ENCODE measurements at places on chromosomes 13 and 19.
A peak's percentile ranks its signal among the peaks of the same experiment; 100 is the strongest.

DNA sequence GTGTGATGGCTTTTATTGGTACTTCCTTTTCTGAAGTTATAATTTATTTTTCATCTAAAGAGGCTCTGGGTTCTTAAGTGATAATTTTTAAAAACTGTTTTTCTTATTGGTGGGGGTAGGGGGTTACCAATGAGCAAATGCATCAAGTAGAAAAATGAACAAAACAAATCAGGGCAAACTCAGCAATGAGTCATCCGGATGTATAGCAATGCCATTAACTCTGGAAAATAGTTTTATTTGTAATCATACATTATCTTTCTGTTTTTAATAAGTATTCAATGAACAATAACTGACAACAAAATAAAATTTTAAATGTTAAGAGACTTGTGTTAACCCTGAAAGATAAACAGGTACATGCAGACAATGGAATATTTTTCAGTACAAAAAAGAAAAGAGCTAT, 67.6 kb downstream of the UFM1 start:
- no peak for DNase-seq

DNA sequence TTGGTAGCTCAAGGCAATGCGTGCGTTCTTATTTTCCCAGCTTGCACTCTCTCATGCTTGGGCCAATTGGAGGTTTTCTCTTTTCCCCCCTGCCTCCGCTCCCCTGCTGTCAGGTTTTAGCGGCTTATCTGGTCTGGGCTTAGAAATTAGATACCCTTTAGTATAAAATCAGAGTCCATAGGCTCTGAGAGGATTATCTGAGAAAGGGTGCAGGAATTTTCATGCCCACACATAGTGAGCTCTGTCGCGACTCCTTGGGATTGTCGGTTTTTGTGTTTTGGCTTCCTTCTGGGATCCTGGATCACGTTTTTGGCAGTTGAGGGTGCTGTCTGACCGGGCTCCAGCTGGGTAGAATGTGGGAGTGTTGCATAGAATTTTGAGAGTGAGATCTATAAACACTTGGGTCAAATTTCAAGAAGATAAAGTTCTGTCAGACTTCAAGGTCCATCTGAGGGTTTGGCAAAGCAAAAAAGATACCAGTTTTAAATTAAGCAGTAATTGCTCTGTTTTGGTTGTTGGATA, 12.4 kb downstream of the CHAF1A start:
- no peak for DNase-seq

DNA sequence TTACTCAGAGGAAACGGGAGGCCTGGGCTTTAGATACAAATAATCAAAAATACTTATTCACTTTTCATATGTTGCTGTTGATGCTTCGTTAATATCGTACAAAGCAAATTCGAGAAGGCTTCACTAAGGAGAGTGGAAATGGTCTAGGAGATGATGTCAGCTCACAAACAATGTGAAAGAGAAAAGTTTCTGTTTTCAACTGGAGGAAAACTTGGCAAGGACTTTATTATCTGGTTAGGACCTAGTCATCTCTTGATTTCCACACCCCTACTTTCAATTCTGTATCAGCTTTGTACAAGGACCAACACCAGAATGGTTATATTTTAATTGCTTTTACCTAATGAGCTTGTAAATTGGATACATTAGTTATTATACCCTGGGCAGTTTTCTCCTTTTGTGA, 88.0 kb downstream of the SLC10A2 start:
- no peak for DNase-seq

- DNase-seq: no peak
Observed at GRCh38 chr19:18477042-18477779, 39.3 kb upstream of the ISYNA1 start.

- DNase-seq: no peak
Observed at GRCh38 chr13:26502826-26503225, 54.7 kb upstream of the WASF3 start.

GRCh38 chr13:47019977-47020376, 123.1 kb upstream of the HTR2A start:
- no peak for DNase-seq

GRCh38 chr13:41398494-41399170, 58.7 kb upstream of the RGCC start:
- DNase-seq: no peak

DNA sequence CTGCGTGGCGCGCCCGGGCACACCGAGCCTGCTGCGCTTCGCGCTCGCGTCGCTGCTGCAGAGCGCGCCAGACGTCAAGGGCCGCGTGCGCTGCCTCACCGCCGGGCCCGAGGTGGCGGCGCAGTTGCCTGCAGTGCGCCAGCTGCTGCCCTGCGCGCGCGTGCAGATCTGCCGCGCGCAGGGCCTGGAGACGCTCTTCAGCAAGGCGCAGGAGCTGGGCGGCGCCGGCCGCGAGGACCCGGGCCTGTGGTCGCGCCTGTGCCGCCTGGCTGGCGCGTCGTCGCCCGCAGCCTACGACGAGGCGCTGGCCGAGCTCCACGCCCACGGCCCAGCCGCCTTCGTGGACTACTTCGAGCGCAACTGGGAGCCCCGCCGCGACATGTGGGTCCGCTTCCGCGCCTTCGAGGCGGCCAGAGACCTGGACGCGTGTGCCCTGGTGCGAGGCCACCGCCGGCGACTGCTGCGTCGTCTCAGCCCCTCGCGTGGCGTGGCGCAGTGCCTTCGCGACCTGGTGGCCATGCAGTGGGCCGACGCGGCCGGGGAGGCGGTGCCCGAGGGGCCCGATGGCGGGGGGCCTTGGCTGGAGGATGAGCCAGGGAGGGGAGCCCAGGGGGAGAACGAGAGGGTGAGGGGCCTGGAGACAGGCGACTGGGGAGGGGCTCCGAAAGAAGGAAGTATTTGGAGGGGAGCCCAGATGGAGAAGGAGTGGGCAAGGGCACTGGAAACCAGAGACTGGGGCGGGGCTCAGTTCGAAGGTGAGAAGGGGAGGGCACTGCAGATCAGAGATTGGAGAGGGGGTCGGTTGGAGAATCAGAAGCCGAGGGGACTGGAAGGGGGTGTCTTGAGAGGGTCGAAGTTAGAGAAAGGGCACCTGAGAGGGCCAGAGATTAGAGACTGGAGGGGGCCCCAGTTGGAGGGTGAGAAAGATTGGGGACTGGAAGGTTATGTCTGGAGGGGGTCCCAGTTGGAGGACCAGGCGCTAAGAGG, 24.7 kb downstream of the ZSWIM9 start:
- no peak for DNase-seq

GRCh38 chr13:90068658-90069057, 1278.8 kb upstream of the MIR17HG start:
- DNase-seq: no peak

DNA sequence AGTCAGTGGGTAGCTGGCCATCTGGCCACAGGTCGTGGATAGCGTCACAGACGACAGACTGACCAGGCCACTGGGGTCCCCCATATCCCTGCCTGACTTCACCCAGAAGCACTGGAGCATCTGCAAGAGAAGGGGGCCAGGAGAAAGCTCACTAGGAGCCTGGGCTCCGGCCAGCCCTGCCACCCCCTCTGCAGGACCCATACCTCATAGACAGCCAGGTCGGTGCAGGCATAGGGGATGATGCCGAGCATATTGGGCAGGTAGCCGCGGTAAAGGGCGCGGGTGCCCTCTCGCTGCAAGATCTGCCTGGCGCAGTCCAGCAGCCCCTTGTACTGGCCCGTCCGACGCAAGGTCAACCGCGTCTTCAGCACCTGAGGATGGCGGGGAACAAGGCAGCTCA, 2.5 kb upstream of the KHSRP start:
- no peak for DNase-seq

GRCh38 chr19:33090179-33090578, 9.2 kb downstream of the GPATCH1 start:
- DNase-seq: no peak

GRCh38 chr19:44649578-44650145, 6.0 kb downstream of the PVR start:
- no peak for DNase-seq

DNA sequence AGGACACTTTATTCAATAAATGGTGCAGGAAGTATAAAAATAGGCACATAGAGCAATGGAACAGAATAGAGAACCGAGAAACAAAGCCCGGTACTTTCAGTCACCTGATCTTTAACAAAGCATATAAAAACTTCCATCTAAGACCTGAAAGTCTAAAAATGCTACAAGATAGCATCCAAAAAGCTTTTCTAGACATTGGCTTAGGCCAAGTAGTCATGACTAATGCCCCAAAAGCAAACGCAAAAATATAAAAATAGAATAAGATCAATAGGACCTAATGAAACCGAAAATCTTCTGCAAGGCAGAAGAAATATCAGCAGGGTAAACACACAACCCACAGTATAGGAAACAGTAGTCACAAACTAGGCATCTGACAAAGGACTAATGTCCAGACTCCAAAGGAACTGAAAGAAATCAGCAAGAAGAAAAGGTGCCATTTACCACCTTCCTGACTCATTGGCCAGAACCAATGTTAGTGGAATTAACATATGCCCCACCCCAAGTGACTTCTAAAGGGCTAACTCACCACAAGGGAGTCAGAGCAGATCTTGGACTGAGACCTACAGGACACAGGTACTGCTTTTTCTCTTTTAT, 40.8 kb upstream of the CEACAM21 start:
- no peak for DNase-seq

- DNase-seq: no peak
Observed at GRCh38 chr19:54708781-54709180, 15.5 kb upstream of the KIR3DL3 start.

- DNase-seq: no peak
Observed at GRCh38 chr13:112905619-112905989, 63.4 kb upstream of the MCF2L start.

DNA sequence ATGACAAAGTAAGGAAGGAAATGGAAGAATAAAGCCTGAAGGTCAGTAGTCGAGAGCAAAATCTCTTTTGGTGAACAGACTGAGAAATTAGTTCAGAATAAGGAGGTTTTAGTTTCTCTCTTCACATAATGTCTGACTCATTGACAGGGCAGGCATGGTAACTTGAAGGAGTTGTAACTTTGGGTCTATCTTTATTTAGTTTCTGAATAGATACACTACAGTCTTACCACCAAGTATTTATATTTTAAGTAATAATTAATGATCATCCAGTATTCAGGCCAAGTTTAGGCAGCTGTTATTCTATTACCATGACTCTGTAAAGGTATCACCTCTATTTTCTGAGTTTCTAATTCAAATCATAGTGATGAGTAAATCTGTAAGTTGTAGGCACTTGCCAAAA, 219.9 kb downstream of the SPRY2 start:
- DNase-seq: no peak

DNA sequence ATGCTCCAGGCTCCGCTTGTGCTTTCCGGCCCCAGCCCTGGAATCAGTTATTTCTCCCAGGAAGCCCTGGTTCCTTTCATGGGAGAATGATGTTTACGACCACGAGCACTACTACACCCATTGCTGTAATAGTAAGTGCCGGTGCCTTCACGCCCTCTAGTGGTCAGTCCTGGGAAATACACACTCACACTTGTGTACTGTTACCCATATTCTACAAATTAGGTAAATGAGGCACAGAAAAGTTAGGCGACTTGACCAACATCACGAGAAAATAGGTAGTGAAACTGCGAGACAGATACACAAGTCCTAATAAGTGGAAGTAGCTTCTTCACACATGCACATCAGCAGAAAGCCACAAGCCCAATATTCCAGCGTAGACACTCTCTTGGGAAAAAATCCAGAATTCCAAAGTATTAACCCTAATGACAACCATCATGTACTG, 21.7 kb downstream of the CEACAM21 start:
- DNase-seq: peak; percentile 52

DNA sequence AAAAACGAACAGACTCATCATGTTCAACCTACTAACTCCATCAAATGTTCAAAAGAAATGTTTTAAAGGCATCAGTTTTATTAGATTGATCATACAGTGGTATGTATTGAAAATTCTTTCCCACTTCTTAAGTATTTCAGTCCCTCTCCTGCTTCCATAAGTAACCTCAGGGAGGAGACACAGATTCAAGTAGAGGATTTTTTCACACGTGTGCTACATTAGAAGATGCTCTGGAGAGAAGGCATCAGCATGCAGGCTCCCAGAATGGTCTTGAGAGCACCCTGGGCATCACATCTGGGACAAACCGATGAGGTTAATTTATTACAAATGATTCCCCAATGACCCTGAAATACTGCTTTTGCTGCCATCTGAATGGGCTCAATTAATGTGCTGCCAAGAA, 3.6 kb downstream of the GPR12 start:
- DNase-seq: no peak

DNA sequence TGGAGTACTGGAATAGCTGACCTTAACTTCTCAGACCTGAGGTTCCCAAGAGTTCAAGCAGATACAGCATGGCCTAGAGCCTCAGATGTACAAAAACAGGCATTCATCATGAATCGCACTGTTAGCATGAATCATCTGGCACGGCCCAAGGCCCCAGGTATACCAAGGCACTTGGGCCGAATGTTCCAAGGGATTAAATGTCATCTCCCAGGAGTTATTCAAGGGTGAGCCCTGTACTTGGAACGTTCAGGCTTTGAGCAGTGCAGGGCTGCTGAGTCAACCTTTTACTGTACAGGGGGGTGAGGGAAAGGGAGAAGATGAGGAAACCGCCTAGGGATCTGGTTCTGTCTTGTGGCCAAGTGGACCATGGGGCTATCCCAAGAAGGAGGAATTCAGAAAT, 6.3 kb downstream of the KLK3 start:
- DNase-seq: no peak

- no peak for DNase-seq
Observed at GRCh38 chr19:7901337-7901736, 2.3 kb upstream of the MAP2K7 start.

DNA sequence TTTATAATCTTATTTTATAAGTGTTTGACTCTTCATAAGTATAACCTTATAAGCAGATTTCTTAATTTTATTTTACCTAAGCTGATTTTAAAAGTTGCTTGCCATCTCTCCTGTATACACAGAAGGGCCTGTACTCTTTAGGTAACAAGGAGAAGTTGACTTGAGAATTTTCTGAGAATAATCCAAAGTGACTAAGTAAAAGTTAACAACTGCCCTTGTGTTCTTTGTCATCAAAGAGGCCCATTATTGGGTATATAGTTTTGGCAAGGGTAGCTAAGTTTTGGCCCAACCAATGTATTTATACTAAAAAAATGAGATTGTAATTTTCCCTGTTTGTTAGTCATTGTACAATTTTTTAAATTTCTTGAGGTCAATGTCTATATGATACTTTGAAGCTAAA, 3.2 kb downstream of the LCP1 start:
- no peak for DNase-seq

GRCh38 chr13:52377898-52378297, 28.1 kb downstream of the THSD1 start:
- DNase-seq: no peak

DNA sequence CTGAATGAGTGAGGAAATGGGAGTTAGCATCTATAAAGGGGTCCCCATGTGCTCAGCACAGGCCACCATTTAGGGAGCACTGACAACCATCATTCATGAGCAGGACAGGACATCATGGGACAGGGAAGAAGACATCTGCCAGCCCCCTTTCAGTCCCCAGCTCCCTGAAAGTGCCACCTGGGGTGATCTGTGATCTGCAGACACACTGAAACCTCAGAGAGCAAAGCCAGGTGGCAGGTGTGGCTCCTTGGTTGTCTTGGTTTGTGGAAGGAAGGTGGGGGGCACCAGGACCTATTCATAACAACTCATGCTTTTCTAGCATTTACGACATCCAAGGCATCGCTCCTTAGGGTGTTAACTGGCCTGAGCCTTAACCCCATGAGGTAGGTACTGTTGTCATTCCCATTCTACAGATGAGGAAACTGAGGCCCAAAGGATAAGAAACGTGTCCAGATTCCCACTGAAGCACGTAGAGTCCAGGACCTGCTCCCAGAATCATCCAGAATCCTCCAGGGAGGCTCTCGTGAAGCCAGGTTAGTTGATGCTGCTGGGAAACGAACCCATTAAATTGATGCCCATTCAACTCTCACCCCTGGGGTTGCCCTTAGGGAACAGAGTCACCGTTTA, 5.8 kb downstream of the KDELR1 start:
- no peak for DNase-seq

GRCh38 chr13:99969919-99970650, 1.5 kb downstream of the ZIC5 start:
- DNase-seq: no peak

Data from stimulated activated CD4-positive, alpha-beta T cell treated with anti-CD3 and anti-CD28 coated beads, Interleukin-1b, Interleukin-23, amount 100 ng/mL, for 1 hour (primary cell).